ENCODE measurements at places on chromosomes 6 and 20.

DNA sequence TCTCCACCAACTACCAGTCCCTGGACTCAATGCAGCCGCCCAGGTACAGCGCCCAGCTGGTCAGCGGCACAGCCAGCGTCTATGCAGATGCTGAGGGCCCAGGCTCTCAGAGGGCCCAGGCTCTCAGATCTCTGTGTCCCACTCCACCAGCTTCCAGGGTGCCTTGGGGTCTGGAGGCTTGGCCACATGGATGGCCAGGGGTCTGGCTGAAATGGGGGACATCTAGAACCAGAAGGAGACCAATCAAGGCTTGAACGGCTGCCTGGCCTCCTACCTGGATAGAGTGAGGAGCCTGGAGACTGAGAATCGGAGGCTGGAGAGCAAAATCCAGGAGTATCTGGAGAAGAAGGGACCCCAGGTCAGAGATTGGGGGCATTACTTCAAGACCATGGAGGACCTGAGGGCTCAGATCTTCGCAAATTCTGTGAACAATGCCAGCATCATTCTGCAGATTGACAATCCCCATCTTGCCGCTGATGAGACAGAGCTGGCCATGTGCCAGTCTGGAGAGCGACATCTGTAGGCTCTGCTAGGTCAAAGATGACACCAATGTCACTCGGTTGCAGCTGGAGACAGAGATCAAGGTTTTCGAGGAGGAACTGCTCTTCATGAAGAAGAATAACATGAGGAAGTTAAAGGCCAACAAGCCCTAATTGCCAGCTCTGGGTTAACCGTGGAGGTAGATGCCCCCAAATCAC lies 44.1 kb upstream of the GRM4 start:
- no peak overlapping the region for H3K4me3 ChIP-seq
- peaks cover 6% of the 10 kb centered on the region for H3K27me3 ChIP-seq
- H3K36me3 ChIP-seq = no peaks in the 10 kb centered on the region
- H3K27ac ChIP-seq = no peak overlapping the region
- peak; percentile 25 for DNase-seq

GRCh38 chr20:53221731-53222130 lies 249.6 kb downstream of the TSHZ2 start:
- no peaks in the 10 kb centered on the region for H3K36me3 ChIP-seq
- no peak overlapping the region for H3K27ac ChIP-seq
- peaks cover 7% of the 10 kb centered on the region for H3K4me1 ChIP-seq

DNA sequence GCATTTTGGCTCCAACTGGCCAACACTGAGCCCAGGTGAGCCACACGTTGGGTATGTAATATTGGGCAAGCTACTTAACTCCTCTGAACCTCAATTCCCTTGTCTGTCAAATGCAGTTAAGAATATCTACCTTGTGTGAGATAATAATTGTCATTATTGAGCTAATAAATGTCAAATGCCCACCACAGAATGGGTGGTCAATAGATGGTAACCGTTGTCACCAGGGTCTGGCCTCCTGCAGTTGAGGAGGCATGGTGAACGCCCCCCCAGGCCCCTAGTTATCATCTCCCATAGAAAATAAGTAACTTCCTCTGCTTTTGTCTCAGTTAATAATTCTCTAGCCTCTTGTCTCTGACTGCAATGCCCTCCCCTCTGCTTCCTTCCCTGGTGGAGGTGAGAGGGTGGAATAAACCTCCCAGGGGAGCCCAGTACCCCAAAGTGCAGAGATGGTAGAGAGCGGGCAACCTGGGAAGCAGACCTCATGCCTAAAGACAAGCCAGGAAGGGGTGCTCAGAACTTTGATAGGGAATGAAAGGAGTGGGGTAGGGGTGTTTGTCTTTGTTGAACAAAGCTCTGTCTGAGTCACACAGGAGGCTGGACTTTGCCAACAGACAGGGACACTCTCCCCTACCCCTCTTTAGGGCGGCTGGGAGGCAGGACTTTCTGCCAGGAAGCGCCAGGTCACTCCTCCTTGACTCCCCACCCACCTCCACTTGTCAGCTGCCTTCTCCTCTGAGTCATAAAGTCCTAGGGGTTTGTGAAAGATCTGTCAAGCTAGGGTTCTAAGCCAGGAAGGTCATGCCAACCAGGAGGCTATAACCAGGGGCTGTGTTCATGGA lies 1.3 kb upstream of the UNC5CL start:
- H3K4me3 ChIP-seq = no peak overlapping the region
- H3K36me3 ChIP-seq = no peaks in the 10 kb centered on the region
- DNase-seq = no peak
- H3K27me3 ChIP-seq = no peaks in the 10 kb centered on the region
- no peak overlapping the region for H3K27ac ChIP-seq
- peaks cover 30% of the 10 kb centered on the region for H3K4me1 ChIP-seq

DNA sequence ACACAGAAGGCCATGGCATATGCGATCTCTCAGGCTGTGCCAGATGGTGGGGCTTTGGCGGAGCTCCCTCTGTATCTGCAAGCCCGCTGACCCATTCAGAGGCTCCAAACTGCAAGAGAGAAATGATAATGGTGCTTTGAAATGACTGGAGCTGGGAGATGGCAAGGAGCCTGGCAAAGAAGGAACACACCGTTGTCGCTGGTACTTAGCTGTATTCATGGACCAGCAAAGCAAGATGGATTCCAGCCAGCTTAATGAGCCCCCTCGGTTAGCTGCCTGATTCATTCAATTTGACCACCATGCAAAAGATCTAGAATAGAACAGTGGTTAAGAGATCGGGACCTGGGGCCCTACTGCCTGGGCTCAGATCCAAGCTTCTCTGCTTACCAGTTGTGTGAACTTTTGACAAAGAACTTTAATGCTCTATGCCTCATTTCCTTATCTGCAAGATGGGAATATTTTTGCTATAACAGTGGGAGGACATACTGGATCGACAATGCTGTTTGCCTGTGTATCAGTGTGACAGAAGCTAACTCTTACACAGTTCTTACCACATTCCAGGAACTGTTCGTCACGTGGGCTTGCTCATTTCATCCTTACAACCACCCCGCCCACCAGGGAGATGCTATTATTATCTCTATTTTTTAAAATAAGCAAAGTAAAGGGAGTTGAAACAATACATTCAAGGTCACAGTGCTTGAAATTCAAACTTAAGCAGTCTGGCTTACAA lies 317.8 kb upstream of the SULF2 start:
- DNase-seq = peak; percentile 70
- H3K27me3 ChIP-seq = peaks cover 7% of the 10 kb centered on the region
- H3K27ac ChIP-seq = no peak overlapping the region
- H3K4me1 ChIP-seq = peaks cover 2% of the 10 kb centered on the region
- H3K4me3 ChIP-seq = no peak overlapping the region

DNA sequence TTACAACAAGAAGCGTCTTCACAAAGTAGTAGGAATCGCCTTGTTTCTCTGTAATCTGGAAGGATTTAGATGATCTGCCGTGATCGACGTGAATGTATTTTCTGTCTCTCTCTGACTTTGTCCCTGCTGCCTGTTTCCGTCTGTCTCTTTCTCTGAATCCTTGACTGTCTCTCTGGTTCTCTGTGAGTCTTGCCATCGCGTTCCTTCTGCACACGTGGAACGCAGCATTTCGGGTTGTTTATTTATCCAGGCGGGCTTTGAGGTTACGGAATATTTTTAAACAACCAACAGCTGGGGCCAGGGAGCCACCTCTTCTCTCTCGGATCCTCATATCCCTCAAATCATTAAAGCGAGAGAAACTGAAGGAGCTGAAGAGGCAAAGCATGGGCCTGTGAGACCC lies 215.9 kb downstream of the ZDHHC14 start:
- no peak for DNase-seq
- H3K36me3 ChIP-seq = no peaks in the 10 kb centered on the region
- H3K27ac ChIP-seq = no peak overlapping the region
- no peaks in the 10 kb centered on the region for H3K27me3 ChIP-seq
- peaks cover 13% of the 10 kb centered on the region for H3K4me1 ChIP-seq
- no peak overlapping the region for H3K4me3 ChIP-seq

GRCh38 chr6:63176181-63176580 lies 35.1 kb upstream of the FKBP1C start:
- H3K4me3 ChIP-seq = no peak overlapping the region
- DNase-seq = no peak
- no peak overlapping the region for H3K27ac ChIP-seq
- no peaks in the 10 kb centered on the region for H3K4me1 ChIP-seq
